Amniotic stem cell (primary cell): ENCODE measurements at places on chromosomes 5 and 9.

- peak; percentile 66 for DNase-seq
These were observed 20.6 kb upstream of the CRB2 start for GRCh38 chr9:123335193-123335985.

DNA sequence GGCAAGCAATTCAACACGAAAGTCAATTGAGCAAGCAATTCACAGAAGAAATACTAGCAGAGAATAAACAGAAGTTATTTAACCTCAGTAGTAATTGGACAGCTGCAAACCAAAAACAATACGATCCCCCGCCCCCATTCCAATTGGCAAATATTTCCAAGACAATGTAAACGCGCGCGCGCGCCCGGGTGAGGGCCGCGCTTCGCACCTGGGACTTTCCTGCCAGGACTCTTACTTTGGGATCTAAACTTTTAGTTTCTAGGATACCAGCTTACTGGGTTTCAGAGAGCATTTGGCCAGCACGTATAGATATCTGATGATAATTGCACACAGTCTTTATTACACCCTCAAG lies 8.6 kb downstream of the RUFY1 start:
- no peak for DNase-seq

GRCh38 chr5:150481972-150482406 lies 25.9 kb upstream of the NDST1 start:
- no peak for DNase-seq

- DNase-seq = no peak
These were observed 699.0 kb upstream of the ARRDC3 start for GRCh38 chr5:92081958-92082712.

- no peak for DNase-seq
These were observed 2.2 kb downstream of the GABRB2 start for GRCh38 chr5:161544350-161544765.

GRCh38 chr5:118354797-118355196 lies 633.5 kb downstream of the DTWD2 start:
- DNase-seq = no peak

DNA sequence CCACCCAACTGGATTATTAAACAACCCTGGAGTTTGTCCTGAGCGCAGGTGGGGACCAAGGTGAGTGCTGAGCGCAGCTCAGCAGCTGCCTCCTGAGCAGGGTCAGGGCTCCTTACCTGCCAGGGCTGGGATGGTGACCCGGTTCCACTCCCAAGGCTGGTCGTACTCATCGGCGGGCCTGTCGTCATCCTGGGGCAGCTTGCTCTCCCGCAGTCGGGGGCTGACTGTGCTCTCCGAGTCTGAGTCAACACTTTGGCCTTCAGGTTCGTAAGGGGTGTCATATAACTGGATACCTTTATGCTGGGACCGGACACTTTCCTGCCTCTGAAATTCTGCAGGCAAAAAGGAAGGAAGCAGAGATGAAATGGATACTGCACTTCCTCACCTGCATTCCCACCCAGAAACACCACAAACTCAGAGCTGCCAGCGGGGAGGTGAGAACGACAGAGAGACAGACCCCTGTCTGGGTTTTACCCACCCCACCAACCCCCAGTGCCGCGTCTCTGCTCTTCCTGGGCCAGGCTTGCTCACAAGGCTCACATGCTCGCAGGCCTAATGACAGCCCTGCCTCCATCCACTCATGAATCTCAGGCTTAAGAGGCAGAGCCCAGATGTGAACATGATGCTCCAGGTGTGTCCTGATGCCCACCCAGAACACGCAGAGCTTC lies 70.7 kb upstream of the SLC25A51 start:
- no peak for DNase-seq

GRCh38 chr9:91196103-91196950 lies 165.4 kb downstream of the AUH start:
- DNase-seq = no peak

DNA sequence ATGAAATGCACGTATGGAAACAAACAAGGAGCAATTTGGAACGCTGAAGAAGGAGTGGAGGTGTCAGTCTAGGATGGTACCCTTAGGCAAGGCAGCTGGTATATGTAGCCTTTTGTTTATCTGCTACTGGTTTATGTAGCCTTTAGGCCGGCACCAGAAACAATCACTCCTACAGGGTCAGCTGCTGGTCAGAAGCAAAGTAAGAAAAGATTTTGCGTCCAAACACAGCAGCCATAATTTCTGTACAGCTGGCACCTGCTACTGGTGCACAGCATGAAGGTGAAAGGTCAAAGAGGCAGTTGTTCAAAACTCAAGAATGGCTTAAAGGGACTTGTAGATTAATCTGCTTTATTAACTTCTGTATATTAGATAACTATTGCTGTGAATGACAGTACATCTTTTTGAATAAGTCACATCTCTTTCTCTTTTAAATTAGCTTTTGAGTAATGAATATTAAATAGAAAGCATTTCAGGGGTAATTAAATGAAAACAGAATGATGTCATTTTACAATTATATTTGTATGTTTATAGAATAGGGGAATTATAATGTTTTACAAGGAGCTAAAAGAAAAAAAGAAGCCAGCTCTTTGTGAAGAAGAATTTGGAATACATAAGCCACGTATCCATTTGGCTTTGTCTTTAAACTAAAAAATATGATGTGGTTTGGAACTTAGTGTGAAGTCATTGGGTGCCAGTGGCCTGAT lies 33.1 kb upstream of the TLX3 start:
- no peak for DNase-seq
